ENCODE measurements at places on chromosomes 7 and 10.
A peak's percentile ranks its signal among the peaks of the same experiment; 100 is the strongest.

DNA sequence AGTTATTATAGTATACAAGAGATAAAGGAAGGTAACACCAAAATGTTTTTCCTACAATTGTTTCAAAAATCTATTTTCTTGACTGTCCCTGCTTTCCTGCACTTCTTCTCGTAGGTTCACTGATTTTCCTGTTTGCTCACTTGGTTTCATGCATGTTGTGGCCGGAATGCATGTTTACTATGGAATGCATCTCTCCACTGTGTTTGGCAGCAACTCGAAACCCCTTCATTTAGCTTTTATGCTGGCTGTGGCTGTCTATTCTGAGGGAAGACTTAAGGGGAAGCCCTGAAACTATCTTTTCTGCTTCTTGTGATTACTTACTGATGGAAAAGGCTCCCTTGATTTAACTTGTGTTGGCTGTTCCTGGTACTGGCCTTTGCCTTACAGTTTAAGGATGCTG, 120.3 kb downstream of the NRG3 start:
- no peak for DNase-seq

- peak; percentile 97 for DNase-seq
Observed at GRCh38 chr10:44959247-44960087, at the start of gene RASSF4. Gene RASSF4 (plus strand): TSS chr10:44959802. CDS start chr10:44970203, 10,401 bp downstream.

DNA sequence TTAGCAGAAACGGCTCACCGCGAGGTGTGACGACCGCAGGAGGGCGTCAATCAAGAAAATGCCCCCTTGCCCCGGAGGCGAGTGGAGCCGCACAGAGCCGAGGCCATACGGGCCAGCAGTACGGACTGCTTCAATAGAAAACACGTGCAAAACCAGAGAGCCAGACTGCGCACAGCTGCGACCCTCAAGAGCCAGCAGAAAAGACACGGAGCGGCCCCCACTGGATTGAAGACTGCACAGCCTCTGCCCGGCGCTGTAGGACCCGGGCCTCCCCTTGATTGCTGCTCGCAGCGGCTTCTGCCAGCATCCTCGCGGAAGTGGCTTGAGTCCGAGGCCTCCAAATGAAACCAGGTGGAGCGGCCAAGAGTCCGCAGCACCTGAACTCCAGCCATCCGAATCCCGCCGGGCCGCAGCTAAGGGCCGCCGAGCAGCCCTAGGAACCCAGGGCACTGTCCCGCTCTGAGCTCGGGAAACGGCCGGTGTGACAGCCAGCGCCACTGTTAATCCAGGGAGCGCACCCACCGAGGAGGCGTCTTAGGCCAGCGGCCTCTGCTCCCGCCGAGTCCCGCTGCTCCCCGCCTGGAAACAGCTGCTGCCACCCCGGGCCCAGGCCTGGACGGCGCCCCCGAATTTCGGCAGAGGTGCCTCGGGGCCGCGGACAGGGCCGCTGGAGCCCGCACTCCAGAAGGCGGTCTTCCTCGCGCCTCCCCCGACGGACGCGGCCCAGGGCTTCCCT, 660 bp upstream of the HHEX start:
- peak; percentile 60 for DNase-seq

DNA sequence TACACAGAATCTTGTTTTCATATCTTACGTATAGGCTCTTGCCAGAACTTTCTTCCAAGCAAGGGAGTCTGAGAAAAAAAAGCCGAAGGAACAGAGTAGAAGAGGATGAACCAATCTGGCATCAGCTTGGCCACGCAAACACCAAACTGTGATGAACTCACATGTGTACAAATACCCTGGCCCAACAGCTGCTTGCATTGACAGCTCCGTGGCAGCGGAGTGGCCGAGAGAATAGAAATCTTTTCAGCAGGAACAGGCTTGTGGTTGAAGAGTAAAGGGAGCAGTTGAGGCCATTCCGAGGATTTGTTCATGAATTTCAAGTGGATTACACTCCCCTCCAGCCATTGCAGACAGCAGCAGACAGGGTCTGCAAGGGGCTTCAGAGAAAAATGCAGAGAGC, 173.8 kb upstream of the PLXNA4 start:
- DNase-seq: no peak
